ENCODE measurements at places on chromosomes 13 and 19. TPM values are rescaled to one million over a fixed set of nuclear protein-coding genes. Genes with fewer than 3 reads are reported as not detected.

The ADAMTSL5 gene
- total RNA-seq = 22.9 TPM

The GRK1 gene
- 0.11 TPM for total RNA-seq

The SIAH3 gene
- 0.05 TPM for total RNA-seq

The LRRC8E gene
- 2.5 TPM for total RNA-seq

The ZNF611 gene
- 7.4 TPM for total RNA-seq

The CAMSAP3 gene
- total RNA-seq = 1.9 TPM

DNA sequence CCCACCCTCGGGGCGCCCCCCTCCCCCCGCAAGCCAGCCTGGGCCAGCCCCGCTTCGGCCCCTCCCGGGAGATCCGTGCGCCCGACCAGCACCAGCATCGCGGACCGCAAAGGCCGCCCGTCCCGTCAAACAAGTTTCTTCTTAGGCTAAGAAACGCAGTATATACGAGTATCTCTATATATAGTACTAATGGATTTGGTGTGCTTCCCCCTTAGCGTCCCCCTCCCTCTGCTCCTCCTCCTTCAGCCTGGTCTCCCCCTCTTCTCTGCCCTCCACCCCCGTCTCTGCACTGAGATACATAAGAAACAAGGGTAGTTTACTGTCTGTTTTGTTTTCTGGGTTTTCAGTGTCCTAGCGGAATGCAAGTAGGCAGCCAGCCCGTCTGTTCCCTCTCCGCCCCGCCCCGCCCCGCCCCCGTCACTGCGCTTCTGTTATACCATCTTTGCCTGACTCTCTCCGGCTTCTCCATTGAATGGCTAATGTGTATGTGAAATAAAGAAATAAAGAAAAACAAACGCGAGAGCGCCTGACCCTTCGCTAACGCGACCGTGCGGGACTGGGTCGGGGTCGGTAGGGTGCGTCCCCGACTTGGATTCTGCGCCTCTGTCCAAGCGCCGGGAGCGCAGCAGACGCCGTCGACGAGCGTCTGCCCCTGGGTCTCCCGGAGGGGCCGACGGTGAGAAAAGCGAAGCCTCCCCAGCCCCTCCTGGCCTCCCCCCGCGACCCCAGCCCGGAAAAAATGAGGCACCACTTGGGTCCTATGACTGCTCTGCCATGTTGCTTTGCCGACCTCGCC, 4.2 kb downstream of the LYL1 start:
- no peak for DNase-seq

- DNase-seq = no peak
These were observed 10.0 kb upstream of the INSR start for GRCh38 chr19:7304200-7304599.

DNA sequence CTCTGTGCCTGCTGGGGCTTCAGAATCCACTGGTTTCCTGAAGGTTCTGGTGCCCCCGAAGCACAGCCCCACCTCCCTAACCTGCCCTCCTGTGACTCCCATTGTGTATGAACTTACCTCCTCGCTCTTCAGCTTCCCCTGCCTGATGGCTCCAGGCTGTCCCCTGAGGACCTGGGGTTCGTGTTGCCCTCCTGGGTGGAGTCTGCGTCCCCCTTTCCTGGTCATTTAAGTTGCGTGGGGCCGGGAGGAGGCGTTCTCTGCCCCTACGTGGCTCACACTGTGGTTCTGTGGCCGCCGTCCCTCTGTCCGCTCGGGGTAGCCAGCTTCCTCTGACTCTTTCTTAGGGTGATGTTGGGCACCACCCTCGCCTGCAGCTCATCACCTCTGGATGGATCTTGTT, 13.9 kb downstream of the TFDP1 start:
- no peak for DNase-seq

- no peak for DNase-seq
These were observed 47.4 kb downstream of the SMAD9 start for GRCh38 chr13:36872621-36873020.

GRCh38 chr13:27952876-27953675, 16.0 kb downstream of the CDX2 start:
- DNase-seq = no peak

- DNase-seq = no peak
These were observed 148.7 kb downstream of the NALCN start for GRCh38 chr13:101267656-101268055.

DNA sequence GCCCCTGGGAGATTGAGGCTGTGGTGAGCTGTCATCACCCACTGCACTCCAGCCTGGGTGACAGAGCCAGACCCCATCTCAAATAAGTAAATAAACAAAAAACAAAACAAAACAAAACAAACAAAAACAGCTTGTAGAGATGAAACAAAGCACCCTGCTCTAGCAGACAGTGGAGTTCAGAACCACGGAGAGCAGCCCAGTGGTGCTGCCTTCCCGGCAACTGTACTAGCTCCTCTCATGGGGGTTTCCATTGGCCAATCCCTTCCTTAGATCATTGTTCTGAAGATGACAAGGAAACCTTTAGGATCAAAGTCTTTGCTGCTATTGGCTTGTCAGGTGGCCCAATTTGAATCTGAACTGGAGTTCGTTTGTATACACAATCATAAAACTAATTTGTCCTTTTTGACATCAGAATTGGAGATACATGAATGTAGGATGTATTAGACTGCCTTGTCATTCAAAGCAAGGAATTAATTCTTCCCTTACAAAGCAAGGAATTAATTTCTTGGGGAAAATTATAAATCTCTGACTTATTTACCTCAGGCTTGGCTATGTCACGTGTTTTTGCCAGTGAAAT, 19.7 kb upstream of the SYCN start:
- no peak for DNase-seq

GRCh38 chr13:113770937-113771336, 11.9 kb downstream of the TMEM255B start:
- DNase-seq = no peak
